SJCRH30 (cell line): ENCODE measurements at places on chromosomes 11 and 22.
A peak's percentile ranks its signal among the peaks of the same experiment; 100 is the strongest.

GRCh38 chr11:66958956-66959274 is 732 bp upstream of the PC start:
- no peak for DNase-seq

DNA sequence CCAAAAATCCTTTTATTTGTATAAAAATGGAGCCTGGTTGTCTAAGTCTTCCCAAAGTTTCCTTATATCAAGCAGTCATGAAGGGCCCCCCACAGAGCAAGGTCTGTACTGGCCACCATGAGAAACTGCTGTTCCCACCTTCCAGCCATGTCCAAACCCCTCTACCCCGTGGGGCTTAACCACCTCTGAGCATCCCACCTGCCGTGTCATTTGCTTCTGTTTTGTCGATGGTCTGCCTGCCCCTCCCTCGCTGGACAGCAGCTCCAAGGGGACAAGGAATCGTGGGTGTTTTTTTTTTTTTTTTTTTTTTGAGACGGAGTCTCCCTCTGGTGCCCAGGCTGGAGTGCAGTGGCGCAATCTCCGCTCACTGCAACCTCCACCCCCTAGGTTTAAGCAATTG is 11.1 kb upstream of the ANO1 start:
- DNase-seq, result no peak

GRCh38 chr11:17894929-17895658 is 117.8 kb downstream of the SERGEF start:
- DNase-seq, result no peak

DNA sequence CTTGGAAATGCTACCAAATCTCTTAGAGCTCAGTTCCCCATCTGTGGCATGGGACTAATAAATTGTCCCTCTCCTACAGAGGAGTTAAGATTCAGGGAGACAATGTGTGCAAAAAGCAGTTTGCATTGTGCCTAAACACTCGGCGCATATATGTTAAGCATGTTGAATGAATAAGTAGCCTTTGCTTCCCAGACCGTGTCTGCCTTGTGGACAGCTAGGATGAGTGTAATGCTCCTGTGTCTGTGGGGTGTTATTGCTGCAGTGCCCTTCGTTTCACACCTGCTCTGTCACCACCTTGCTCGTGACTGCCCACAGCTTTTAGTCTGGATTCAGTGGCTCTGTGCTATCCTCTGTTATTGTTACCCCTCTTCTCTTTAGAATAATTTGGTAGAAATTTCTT is 14.1 kb downstream of the ENDOD1 start:
- DNase-seq, result no peak

- no peak for DNase-seq
Measured at GRCh38 chr11:70633610-70634009, 235.3 kb downstream of the CTTN start.

DNA sequence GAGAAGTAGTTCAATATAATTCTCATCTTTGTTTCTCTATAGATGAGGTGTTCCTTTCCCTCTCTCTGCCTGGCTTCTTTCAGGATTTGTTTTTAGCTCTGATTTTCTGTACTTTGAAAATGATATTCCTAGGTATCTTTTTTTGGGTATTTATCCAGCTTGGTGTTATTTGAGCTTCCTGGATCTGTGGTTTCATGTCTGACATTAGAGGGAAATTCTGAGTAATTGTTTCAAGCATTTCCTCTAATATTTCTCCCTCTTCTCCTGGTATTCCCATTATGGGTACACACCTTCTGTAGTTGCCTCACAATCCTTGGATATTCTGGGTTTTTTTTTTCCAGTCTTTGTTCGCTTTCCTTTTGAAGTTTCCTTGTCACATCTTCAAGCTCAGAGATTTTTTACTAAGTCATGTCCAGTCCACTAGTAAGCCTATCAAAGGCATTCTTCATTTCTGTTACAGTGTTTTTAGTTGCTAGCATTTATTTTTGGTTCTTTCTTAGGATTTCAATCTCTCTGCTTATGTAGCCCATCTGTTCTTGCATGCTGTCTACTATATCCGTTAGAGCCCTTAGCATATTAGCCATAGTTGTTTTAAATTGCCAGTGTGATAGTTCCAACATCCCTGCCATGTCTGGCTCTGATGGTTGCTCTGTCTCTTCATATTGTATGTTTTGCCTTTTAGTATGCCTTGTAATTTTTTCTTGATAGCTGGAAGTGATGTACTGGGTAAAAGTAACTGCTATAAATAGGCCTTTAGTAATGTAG is 5.8 kb downstream of the CCDC81 start:
- DNase-seq, result no peak

GRCh38 chr22:31344578-31345330 is 1.4 kb downstream of the PATZ1 start:
- no peak for DNase-seq

DNA sequence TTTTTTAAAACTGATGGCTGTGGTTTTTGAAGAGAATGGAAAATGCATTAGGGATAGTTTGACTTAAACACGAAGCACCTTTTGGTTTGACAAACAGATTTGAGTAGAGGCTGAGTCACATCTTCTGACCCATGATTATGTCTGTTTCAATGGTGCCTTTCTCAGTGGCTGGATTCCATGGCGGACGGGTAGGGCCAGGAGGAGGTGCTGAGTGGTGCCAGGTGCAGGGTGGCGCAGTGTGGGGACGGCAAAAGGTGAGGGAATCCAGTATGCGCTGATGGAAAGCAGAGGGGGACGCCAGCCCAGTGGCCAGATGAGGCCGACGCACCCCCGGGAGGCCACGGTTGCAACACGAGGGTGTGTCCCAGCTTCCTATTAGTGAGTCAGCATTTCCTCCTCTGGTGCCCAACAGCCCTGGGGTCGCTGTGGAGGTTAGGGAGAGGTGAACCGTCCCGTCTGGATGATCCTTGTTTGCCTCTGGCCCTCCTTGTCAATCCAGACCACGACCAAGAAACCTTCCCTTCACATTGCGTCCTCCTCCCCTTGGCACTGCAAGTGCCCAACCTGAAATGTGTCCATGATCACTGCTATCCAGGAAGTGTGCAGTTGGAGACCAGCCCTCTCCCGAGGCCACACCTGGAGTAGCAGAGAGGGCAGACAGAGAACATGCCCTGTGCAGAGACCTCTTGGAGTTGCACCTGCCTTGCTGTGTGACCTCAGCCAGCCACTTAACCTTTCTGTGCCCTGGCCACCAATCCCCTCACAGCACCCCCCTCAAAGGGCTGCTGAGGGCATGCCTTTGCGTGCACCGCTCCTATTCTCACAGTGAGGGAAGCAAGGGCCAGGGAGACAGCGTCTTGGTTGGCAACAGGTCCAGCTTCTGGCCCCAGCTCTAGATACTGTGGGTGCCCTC is 32.5 kb upstream of the ATXN10 start:
- DNase-seq, result no peak

GRCh38 chr11:75428281-75428724 is 4.7 kb downstream of the KLHL35 start:
- no peak for DNase-seq

DNA sequence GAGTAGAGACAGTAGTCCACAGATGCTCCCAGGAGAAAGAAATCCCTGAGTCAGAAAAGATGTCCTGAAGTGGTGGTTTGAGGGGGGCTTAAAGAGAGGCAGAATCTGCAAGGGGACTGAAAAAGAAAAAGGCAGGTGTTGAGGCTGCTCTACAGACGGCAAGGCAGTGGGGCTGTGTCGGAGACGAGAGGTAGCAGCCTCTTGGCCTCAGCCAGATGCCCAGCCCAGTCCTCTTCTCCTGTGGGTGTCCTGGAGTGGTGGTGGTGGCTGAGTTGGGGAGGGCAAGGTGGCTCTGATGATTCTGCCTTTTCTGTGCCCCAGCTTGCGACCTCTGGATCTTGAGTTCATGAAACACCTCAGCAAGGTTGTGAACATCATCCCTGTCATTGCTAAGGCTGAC is 9.3 kb upstream of the WBP2NL start:
- DNase-seq, result no peak

- peak; percentile 88 for DNase-seq
Measured at GRCh38 chr11:128294001-128294670, 293.2 kb downstream of the ETS1 start.

DNA sequence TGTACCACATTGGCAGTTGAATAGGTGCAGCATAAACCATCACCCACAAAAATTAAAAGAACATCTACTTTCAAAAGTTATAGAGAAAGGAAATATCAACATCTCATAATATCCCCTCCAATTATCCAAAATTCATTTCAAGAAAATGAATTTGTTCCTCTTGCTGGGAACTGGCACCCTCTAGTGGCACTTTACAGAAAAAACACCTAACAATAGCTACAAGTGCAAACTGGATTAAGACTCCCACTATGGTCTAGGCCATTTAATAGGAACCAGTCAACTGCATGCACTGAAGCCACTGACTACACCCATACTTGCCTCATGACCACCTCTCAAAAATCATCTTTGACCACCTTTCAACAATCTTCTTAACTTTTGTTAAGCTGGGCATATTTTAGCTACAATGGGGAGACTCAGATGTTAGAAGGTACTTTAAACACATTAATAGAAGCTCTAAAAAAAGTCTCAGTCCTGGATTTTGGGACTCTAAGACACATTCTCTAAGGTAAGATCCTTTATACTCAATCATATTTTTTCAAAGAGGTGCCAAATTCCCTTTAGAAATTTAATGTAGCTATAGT is 17.3 kb downstream of the TRAF6 start:
- DNase-seq, result peak; percentile 80

GRCh38 chr11:59197991-59198390 is 14.7 kb downstream of the MPEG1 start:
- peak; percentile 88 for DNase-seq

DNA sequence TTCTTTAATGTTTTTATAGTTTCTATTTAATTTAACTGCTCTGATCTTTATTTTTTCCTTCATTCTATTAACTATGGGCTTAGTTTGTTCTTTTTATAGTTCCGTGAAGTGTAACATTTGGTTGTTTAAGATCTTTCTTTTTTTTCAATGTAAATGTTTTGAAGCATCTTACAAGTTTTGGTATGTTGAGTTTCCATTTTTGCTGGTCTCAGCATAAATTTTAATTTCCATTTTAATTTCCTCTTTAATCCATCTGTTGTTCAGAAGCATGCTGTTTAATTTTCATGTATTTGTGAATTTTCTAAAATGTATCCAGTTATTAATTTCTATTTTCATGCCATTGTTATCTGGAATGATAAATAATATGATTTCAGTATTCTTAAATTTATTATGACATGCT is 17.0 kb upstream of the GLYATL2 start:
- DNase-seq, result no peak

GRCh38 chr11:49505231-49505630 is 296.8 kb upstream of the FOLH1 start:
- DNase-seq, result no peak

DNA sequence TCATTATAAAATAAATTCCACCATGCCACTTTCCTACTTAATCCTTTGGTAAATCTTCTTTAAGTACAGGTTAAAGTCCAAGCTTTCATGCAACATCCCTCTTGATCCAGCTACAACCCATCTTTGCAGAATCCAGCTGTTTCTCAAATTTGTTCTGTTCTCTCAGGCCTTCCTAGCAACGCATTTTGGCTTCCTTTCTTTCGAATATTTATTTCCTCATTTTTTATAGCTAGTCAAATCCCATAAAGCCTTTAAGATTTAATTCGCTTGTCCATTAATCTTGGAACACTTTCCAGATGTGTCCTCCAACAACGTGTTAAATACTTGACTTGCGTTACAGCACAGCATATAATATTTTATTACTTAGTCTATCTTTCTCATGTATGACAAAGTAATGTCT is 600.1 kb upstream of the CHORDC1 start:
- no peak for DNase-seq

DNA sequence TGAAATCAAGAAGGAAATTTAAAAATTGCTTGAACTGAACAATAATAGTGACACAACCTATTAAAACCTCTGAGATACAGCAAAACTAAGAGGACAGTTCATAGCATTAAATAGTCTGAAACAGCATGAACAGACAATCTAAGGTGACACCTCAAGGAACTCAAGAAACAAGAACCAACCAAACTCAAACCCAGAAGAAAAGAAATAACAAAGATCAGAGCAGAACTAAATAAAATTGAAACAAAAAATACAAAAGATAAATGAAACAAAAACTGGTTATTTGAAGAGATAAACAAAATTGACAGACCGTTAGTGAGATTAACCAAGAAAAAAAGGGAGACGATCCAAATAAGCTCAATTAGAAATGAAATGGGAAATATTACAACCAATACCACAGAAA is 122.8 kb upstream of the TOP3B start:
- DNase-seq, result no peak

- no peak for DNase-seq
Measured at GRCh38 chr11:33191467-33191866, 30.2 kb upstream of the CSTF3 start.

DNA sequence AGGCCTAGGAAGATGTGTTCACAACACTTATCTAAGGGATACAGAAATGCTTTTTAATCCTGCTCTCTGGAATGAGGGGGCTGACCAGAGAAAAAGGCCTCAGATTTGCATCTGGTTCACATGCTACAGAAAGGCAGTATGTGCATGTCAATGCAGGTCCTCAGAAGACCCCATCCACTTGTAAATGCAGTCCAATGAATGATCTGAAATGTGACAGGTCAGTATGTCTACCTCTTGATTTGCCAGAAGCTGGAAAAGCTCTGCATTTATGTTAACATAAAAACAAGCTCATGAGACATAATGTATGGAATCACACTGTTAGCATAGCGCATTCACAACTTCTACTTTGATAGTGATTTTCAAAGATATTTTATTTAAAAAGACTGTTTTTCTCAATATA is 367.4 kb upstream of the CHORDC1 start:
- no peak for DNase-seq

GRCh38 chr11:47863189-47863897 is 15.2 kb upstream of the NUP160 start:
- DNase-seq, result no peak

- peak; percentile 70 for DNase-seq
Measured at GRCh38 chr22:30390974-30391691, 3.9 kb upstream of the RNF215 start.

- no peak for DNase-seq
Measured at GRCh38 chr11:44366741-44367140, 56.8 kb upstream of the ALX4 start.

GRCh38 chr11:30128269-30128932 is 102.4 kb upstream of the FSHB start:
- peak; percentile 70 for DNase-seq

DNA sequence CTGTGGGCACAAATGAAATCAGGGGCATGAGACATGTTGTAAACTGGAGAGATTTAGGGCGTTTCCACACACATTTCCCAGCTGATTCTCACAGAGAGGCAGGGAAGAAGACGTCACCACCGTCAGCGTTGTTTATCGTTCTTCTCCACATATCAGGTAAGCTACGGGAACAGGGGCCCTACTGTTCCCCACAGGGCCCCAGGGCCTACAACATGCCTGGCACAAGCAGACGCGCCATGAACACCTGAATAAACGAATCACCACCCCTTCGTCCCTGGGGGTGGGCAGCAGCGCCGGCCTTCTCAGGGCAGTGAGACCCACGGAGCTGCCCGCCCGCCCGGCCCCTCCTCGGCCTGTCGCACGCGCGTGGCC is 342 bp downstream of the EFCAB6 start:
- no peak for DNase-seq
